Fibroblast of villous mesenchyme (primary cell): ENCODE measurements at places on chromosomes 13 and 19.

DNA sequence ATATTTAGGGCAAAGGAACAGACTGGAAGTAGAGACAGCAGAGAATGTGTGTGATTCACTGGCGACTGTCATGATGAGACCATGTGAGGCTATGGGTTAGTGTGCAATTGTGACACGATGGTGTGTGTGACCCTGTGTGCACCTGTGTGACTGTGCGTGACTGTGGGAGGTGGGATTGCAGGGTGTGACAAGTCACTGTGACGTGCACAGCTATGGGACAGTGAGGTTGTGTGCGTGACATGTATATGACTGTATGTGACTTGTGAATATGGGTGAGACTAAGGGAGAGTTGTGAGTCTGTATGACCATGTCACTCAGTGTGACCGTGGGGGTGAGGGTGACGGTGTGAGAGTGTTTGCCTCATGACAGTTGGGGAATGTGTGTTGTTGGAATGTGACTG is 3.4 kb upstream of the GIPR start:
- no peak for DNase-seq

DNA sequence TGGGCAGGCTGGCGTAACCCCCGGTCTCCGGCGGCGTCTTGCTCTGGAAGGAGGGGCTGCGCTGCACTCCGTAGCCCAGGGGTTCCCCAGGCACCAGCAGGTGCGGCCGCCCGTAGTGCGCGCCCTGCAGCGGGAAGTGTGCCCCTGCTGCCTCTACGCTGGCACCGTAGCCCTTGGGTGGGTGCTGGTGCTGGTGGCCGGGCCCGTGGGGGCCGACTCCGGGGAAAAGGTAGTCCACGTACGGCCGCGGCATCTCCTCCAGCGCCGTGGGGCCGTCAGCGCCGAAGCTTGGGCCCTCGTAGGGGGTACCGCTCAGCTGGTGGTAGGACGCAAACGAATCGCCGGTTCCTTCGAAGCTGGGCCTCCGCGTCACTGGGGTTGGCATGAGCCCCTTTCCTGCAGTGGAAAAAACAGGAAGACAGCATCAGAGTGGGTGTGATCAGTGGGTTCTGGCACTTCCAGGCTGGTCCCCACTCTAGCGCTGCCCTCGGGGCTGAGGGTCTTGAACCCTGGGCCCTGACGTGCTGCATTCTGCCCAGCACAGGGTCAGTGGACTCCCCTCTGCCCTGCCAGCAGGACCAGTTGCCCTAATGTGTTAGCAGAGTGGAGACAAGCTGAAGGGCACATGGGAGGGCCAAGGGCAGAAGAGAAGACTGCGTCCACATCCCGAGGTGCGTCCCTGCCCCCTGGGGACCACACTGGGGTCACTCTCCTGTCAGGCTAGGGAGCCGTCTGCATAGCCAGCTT is 72.3 kb downstream of the LATS2 start:
- DNase-seq, result no peak

GRCh38 chr13:108638901-108639300 is 9.5 kb downstream of the MYO16 start:
- no peak for DNase-seq

GRCh38 chr13:68369739-68370138 is 1139.6 kb upstream of the PCDH9 start:
- no peak for DNase-seq

DNA sequence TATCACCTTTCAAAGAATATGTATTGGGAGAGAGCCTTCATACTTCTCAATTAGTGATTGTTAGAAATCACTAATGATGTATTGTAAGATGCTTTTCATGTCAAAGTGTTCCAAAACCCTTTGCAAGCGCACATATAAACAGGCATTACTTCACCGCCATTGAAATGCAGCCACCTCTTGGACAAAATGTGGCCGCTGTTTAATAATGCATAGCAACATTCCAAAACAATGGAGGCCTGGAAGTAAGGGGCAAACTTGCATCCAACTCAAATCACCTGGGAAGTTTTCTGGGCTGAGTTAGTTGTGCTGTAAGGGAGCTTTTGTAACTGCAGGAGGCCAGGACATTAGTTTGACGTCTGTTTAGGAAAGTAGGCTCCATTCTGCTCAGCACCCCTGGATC is 438.1 kb downstream of the FGF9 start:
- no peak for DNase-seq

DNA sequence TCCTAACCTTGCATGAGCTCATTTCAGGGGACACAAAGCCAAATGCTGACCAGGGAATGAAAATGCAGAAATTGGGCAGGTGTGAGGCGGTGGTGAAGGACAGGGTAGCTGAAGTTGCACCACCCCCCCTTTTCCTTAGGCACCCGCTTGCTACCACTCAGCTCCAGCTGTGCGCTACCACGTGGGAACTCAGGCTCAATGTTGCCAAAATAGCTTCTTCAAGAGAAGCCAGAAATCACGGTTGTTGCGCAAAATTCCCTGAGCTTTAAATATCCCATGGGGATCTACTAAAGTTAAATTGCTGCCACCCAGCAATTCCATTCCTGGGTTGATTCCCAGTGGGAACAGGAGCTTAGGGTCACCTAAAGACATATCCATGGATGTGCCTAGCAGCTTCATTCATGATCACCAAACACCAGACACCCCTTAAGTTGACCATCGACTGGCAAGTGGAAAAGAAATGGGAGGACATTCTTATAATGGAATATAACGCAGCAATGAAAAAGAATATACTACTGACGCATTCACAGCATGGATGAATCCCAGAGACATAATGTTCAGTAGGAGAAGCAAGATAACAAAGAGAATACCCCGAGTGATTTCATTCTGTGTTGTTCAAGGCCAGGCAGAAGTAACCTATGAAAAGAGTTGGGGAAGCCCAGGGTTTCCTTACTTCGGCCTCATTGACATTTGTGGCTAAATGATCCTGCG is 12.8 kb upstream of the ADGRL1 start:
- peak; percentile 72 for DNase-seq

DNA sequence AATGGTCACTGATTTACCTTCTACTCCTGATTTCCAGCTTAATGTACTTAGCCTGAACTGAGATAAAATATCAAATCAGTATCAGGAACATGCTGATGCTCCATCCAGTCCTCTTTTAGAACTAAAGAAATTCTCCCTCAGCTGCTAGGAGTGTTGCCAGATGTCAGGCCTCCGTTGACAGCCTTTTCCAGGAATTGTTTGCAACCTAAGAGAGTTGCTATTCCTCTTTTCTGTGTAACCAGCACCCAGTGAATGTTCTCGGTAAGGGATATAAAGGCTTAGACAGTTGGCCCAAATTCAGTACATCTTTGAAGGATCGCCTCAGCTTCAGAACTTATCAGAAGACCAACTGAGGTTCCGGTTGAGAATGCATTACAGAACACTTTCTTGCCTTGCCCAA is 559.0 kb downstream of the PCDH17 start:
- no peak for DNase-seq

- no peak for DNase-seq
Measured at GRCh38 chr13:83153848-83154247, 728.4 kb downstream of the SLITRK1 start.

GRCh38 chr13:50358231-50359040 is 343.2 kb downstream of the KCNRG start:
- DNase-seq, result no peak

GRCh38 chr19:5057860-5058259 is 88.9 kb downstream of the KDM4B start:
- no peak for DNase-seq

- DNase-seq, result no peak
Measured at GRCh38 chr19:10601999-10602329, 14.9 kb upstream of the AP1M2 start.

DNA sequence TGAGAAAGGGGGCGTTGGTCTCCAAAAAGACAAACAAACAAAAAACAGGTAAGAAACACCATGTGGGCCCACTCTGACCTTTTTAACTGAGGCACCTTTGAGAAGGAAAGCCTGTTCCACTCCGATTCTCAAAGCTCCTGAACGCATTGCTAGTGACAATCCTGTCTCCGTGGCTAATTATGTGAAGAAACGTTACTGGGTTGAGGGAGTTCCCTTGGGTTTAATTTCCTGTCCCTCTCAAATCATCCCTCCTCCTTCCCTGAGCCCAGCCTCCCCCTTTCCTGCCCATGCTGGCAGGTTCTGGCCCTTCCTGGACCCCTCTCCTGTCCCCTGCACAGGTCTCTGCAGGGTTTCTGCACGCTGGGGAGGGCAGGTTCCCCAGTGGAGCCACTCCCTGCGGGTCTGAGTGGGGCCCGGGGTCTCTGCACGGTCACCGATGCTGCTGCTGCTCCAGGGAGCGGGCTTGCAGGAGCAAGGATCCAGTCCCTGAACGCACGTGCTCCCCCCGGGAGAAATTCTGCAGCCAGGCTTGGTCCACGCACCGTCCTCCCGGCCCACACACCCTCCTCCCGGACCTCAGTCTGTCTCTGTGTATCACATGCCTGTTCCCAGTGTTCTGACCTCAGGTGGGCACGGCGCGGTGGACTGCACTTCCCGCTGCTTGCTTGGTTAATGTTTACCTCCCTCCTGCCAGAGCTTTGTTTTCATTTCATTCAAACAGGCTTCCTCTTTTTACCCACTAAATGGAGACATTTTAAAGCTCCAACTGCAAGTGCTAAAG is 76.4 kb upstream of the MCF2L start:
- DNase-seq, result no peak

- DNase-seq, result no peak
Measured at GRCh38 chr19:2987797-2988196, 10.4 kb downstream of the TLE6 start.

- no peak for DNase-seq
Measured at GRCh38 chr13:113630804-113631203, 27.2 kb downstream of the ATP4B start.

- peak; percentile 56 for DNase-seq
Measured at GRCh38 chr13:111034811-111035210, 80.3 kb upstream of the ARHGEF7 start.

DNA sequence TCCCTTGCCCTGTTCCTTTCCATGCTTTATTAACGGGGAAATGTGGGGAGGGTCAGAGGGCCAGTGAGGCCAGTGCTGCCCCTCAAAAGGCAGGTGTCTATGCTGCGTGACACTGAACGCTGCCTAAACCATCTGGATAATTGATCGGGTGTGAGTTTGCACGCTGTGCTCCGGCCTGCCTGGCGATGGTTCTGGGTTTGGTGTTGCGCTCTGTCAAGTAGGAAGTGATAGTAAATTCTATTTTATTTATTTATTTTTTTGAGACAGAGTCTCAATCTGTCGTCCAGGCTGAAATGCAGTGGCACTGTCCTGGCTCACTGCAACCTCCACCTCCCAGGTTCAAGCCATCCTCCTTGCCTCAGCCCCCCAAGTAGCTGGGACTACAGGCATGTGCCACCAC is 86.5 kb downstream of the ATP11A start:
- no peak for DNase-seq

- DNase-seq, result no peak
Measured at GRCh38 chr19:49468199-49468598, 5.8 kb upstream of the FLT3LG start.

DNA sequence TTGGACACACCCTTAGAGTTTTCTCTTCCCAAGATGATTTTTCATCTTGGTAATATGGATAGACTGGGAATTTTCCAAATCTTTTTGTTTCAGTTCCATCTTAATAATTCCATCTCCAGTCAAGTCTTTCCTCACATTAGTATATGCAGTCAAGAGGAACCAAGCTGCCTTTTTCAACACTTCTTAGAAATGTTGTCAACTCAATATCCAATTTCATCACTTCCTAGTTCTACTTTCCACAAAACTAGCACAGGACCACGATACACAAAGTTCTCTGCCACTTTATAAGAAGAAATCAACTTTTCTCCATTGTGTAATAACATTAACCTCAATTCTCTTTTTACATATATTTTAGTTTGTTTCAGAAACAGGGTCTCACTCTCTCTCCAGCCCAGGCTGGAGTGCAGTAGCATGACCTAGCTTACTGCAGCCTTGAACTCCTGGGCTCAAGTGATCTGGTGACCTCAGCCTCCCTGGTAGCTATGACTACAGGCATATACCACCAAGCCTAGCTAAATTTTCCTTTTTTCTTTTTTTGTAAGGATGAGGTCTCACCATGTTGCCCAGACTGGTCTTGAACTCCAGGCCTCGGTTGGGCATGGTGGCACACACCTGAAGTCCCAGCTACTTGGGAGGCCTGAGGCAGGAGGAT is 15.5 kb downstream of the ZNF443 start:
- no peak for DNase-seq

DNA sequence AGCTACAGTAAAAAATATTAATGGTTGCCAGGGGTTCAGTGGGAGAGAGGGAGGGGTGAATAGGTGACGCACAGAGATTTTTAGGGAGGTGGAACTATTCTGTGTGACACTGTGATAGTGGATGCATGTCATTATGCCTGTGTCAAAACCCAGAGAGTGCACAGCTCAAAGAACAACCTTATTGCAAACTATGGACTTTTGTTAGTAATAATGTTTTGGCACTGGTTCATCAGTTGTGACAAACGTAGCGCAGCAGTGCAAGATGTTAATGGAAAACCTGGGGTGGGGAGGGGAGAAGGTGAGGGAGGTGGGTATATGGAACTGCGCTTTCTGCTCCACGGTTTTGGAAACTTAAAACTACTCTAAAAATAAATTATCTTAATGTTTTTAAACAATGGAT is 134.6 kb upstream of the RFC3 start:
- no peak for DNase-seq

DNA sequence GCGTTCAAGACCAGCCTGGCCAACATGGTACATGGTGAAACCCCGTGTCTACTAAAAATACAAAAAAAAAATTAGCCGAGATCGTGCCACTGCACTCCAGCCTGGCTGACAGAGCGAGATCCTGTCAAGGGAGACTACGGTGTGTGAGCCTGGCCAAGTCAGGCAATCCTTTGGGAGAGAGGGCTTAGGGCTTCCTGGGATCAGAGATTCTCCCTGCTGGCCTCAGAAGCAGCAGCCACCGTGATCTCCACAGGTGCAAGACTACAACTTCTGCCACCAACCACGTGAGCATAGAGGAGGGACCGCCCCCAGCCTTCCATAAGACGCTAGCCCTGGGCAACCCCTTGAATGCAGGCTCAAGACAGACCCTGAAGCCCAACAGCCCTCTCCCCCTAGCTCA is 7.6 kb downstream of the MFSD12 start:
- DNase-seq, result no peak

GRCh38 chr19:32945260-32945659 is 26.5 kb downstream of the CEP89 start:
- no peak for DNase-seq

GRCh38 chr19:4130744-4131438 is 7.0 kb upstream of the MAP2K2 start:
- DNase-seq, result peak; percentile 77

DNA sequence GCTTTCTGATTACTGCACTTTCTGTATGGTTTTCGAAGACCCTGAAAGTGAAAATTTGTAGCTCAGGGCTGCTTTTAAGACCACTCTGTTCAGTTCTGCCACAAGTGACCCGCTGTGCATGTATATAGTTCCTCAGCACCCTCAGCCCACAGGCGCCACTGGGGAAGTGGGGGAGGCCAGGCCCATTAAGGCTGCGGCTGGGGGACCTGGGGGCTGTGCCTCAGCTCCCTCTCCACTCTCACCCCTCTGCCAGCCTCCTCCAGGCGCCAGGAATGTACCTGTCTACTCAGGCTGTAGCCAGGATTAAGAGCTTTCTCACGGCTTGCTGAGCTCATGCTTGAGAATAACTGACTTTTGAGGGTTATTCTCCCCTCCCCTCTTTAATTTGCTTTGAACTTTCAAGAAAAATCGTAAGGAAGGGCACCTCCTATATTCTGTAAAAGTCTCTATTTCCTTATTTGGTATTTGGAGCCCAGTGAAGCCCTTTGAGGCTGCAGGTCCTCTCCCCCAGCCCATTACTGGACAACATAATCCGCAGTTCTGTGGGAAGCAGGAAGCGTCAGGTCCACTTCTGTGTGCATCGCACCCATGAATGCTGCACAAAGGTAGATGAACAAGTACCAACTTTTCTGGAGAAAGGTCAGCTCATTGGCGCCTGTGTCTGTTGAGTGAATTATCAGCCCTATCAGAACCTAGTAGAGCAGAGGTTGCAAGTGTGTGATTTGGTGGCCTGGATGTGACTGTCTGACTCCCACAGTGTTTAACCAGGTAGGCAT is 29.6 kb downstream of the GJA3 start:
- no peak for DNase-seq
